Breast epithelium (tissue), 4 donors: ENCODE measurements at places on chromosomes 3 and 15.

DNA sequence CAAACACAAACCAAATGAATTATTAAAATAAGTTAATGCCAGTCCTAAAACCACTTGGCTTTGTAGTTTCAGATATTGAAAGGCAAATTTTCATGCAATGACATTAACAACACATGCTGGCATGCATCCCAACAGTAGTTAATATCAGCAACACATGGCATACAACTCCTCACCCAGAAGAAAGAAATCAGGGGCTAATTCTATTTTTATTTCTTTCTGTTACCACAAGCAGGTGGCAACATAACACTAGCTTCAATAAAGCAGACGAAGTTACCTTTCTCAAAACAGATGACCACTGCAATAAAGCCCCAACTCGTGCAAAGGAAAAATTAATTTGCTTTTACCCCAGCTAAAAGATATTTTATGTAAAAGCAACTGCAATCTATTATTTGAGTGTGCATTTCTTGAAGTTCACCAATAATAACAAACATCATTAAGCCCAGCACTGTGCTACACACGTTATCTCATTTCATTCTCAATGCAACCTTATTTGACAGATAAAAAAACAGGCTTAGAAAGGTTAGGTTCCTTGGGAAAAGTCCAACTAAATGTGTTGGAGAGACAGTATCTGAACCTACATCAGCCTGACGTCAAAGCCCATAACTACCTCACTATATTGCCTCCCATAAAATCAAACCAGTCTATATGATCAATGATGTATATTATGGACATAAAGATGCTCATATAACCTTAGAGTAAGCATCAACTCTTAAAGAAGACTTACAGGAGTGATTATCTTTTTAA, 2.8 kb downstream of the TOP2B start:
- DNase-seq = no peak
- no peaks in the 10 kb centered on the region for H3K27me3 ChIP-seq
- H3K27ac ChIP-seq = no peak overlapping the region
- peak overlapping the region; percentile 84 for H3K4me3 ChIP-seq

DNA sequence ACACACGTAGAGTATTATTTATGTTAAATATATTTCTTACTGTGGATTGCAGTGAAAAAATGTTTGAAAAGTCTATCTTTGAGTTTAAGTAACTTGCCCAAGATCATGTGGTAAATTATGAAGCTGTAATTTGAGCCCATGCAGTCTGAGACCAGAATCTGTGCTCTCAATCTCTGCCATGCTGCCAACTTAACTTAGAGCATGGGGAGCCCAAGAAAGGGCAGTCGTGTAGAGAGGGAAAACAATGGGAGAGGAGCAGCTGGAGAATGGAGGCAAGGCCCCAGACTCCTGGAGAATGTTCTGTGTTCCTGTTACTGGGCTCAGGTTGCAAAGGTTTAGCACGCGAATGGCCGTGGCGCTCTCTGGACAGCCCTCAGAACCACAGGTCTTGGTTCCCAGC, 311.6 kb upstream of the RASGRP1 start:
- H3K36me3 ChIP-seq = no peaks in the 10 kb centered on the region
- H3K27me3 ChIP-seq = no peaks in the 10 kb centered on the region
- no peak overlapping the region for H3K4me3 ChIP-seq
- H3K4me1 ChIP-seq = no peaks in the 10 kb centered on the region
- no peak overlapping the region for H3K27ac ChIP-seq
- no peak for DNase-seq

GRCh38 chr15:38695249-38696108, 130.9 kb upstream of the RASGRP1 start:
- H3K27ac ChIP-seq = no peak overlapping the region
- no peaks in the 10 kb centered on the region for H3K27me3 ChIP-seq
- H3K4me3 ChIP-seq = no peak overlapping the region
- H3K4me1 ChIP-seq = no peaks in the 10 kb centered on the region

- H3K4me1 ChIP-seq = no peaks in the 10 kb centered on the region
- no peaks in the 10 kb centered on the region for H3K27me3 ChIP-seq
- no peak for DNase-seq
- H3K27ac ChIP-seq = no peak overlapping the region
Observed at GRCh38 chr3:67765575-67765974, 111.2 kb upstream of the SUCLG2 start.

DNA sequence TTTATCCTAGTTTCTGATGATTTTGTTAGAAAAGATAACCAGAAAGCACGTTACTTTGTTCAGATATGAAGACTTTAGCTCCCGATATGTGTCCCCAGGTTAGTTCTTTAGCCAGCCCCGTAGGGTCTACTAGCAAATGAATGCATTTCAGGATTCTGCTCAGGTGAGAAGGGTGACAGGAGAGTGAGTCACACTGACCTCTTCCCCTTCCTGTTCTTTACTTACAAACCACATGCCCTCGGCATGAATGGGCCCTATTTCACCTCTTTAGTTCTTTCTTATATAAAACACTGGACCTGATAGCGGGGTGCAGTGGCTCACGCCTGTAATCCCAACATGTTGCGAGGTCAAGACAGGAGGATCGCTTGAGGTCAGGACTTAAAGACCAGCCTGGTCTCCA, 98.4 kb downstream of the SLC49A4 start:
- no peak overlapping the region for H3K4me3 ChIP-seq
- no peak for DNase-seq
- H3K27ac ChIP-seq = no peak overlapping the region
- no peaks in the 10 kb centered on the region for H3K27me3 ChIP-seq
- H3K36me3 ChIP-seq = no peaks in the 10 kb centered on the region

DNA sequence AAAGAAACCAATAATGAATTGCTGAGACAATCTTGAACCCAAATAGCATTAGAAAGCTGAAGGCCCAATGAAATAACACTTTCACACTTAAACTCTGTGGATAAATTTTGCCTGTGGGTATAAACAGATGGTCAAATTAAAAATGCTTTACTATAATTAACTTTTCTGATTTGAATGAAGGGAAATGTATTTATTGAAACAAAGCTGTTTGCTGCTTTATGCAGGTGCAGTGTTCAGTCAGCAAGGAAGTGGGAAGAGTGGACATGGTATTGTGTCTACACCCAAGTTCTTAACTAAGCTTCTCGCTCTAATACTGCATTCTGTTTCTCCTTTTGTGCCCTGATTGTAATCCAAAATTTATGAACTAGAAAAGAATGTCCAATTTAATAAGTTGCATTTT, 31.8 kb downstream of the NME9 start:
- H3K27ac ChIP-seq = no peak overlapping the region
- DNase-seq = no peak
- no peaks in the 10 kb centered on the region for H3K36me3 ChIP-seq
- H3K27me3 ChIP-seq = no peaks in the 10 kb centered on the region
- H3K4me3 ChIP-seq = no peak overlapping the region

DNA sequence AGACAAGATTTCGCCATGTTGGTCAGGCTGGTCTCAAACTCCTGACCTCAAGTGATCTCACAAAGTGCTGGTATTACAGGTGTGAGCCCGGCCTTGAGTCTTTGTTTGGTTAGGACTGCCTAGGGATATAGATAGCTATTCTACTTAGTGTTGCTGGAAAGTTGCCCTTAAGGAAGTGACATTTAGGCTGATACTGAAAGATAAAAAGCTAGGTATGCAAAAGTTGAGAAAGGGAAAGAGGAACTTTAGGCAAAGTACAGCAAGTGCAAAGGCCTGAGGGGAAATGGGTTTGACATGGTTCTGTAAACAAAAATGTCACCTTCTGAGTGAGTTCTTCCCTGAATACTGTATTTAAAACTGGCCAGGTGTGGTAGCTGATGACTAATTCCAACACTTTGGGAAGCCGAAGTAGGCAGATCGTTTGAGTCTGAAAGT, 111.5 kb downstream of the ZNF609 start:
- DNase-seq = no peak
- H3K4me3 ChIP-seq = no peak overlapping the region
- H3K4me1 ChIP-seq = peaks cover 4% of the 10 kb centered on the region
- peak overlapping the region; percentile 46 for H3K27ac ChIP-seq

DNA sequence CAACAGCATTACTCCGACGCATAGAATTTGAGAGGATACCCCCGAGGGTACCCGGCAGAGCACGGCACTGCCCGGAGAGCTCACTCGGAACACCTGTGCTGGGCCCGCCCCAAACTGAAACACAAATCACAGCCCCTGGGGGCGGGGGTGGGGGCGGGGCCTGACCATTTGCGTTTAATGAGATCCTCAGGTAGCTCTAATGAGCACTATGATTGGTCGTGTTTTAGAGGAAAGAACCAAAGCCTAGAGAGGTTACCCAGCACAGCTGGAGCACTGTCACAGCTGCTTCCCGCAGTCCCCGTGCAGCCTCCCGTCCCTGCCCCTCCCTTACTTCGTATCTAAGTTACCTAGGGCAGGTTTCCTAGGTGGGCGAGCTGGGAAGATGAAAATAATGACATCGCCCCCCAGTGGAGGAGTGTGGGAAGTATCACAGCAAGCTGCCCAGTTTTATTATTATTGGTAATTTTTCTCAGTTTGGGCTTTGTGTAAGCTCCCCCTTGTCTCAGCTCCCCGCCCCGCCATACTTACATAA, 187.1 kb downstream of the PDE8A start:
- peak; percentile 76 for DNase-seq
- H3K27me3 ChIP-seq = no peaks in the 10 kb centered on the region
- no peak overlapping the region for H3K27ac ChIP-seq
- H3K36me3 ChIP-seq = no peaks in the 10 kb centered on the region
- peak overlapping the region; percentile 42 for H3K4me3 ChIP-seq

- H3K4me1 ChIP-seq = peaks cover 31% of the 10 kb centered on the region
- no peak for DNase-seq
- no peak overlapping the region for H3K4me3 ChIP-seq
- H3K27me3 ChIP-seq = no peaks in the 10 kb centered on the region
- H3K36me3 ChIP-seq = no peaks in the 10 kb centered on the region
Observed at GRCh38 chr15:67150023-67150860, 84.8 kb downstream of the SMAD3 start.

GRCh38 chr3:9351709-9352126, 11.1 kb upstream of the THUMPD3 start:
- no peaks in the 10 kb centered on the region for H3K36me3 ChIP-seq
- peak overlapping the region; percentile 13 for H3K27ac ChIP-seq
- no peaks in the 10 kb centered on the region for H3K27me3 ChIP-seq
- H3K4me3 ChIP-seq = no peak overlapping the region
- DNase-seq = no peak
- peaks cover 8% of the 10 kb centered on the region for H3K4me1 ChIP-seq

- no peak for DNase-seq
- H3K27ac ChIP-seq = no peak overlapping the region
- H3K4me1 ChIP-seq = no peaks in the 10 kb centered on the region
- H3K4me3 ChIP-seq = no peak overlapping the region
Observed at GRCh38 chr3:164479978-164480377, 598.3 kb downstream of the SI start.

- no peak for DNase-seq
- no peaks in the 10 kb centered on the region for H3K27me3 ChIP-seq
- no peak overlapping the region for H3K27ac ChIP-seq
- no peak overlapping the region for H3K4me3 ChIP-seq
Observed at GRCh38 chr3:17394541-17395155, 347.8 kb downstream of the TBC1D5 start.

DNA sequence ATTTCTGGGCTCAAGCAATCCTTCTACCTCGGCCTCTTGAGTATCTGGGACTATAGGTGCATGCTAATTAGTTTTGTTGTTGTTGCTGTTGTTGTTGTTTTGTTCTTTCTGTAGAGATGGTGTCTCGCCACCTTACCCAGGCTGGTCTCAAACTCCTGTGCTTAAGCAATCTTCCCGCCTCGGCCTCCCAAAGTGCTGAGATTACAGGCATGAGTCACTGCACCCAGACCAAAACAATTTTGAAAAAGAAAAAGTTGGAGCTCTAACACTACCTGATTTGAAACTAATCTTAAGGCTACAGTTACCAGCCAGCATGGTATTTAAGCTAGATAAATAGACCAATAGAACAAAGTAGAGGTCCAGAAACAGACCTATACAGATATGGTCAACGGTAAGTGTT, 29.8 kb downstream of the KPNA1 start:
- no peak for DNase-seq
- no peaks in the 10 kb centered on the region for H3K36me3 ChIP-seq
- no peak overlapping the region for H3K4me3 ChIP-seq
- H3K27ac ChIP-seq = no peak overlapping the region

DNA sequence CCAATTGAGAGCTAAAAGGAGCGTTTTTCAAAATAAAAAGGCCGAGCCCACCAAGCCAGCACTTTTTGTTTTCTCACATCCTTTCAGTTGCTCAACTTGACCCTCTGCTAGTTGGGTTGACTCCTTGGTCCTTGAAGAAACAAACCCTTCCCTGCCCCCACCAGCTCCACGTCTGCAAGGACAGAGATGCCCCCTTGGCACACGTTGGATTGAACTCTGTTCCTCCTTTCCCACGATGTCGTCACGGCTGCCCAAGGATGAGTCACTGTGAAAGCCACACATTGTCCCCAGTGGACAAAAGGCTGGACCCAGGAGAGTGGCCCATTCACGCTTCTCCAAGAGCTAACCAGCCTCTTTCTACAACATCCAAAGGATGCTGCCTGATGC, 43.0 kb upstream of the SPATA12 start:
- no peaks in the 10 kb centered on the region for H3K4me1 ChIP-seq
- peak overlapping the region; percentile 58 for H3K27ac ChIP-seq

DNA sequence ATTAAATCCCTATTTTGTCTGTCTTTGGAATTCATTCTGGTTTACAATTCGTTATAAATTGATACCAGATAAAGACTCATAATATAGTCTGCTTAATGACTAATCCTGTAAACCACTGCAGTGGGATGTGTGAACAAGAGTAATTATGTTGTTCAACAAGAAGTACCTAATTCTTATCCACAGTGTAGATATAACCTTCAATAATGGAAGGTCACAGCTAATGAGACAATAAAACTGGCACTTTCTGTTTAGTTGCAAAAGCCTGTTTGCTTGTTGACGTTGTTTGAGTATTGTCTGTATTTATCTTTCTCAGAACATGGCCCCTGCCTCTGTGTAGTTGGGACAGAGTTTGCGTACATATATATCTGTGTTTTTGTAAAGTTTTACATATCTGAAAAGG, 26.7 kb downstream of the PIAS1 start:
- H3K4me3 ChIP-seq = no peak overlapping the region
- no peaks in the 10 kb centered on the region for H3K4me1 ChIP-seq
- DNase-seq = no peak
- no peak overlapping the region for H3K27ac ChIP-seq
- H3K27me3 ChIP-seq = no peaks in the 10 kb centered on the region
- no peaks in the 10 kb centered on the region for H3K36me3 ChIP-seq

DNA sequence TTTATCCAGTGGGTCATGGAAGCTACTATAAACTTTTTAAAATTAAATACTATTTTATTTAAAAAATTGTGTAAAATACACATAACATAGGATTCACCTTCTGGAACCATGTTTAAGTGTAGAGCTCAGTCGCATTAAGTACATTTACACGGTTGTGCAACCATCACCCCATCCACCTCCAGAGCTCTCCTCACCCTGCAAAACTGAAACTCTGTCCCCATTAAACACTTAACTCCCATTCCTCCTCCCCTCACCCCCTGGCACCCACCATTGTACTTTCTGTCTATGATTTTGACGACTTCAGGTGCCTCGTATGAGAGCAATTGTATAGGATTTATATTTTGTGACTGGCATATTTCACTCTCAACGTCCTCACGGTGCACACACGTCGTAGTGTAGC, 70.7 kb downstream of the APBA2 start:
- no peak overlapping the region for H3K4me3 ChIP-seq
- H3K4me1 ChIP-seq = no peaks in the 10 kb centered on the region
- DNase-seq = no peak
- no peaks in the 10 kb centered on the region for H3K36me3 ChIP-seq
- H3K27ac ChIP-seq = no peak overlapping the region
- no peaks in the 10 kb centered on the region for H3K27me3 ChIP-seq

- H3K27me3 ChIP-seq = no peaks in the 10 kb centered on the region
- H3K4me3 ChIP-seq = peak overlapping the region; percentile 72
- H3K27ac ChIP-seq = peak overlapping the region; percentile 27
- no peaks in the 10 kb centered on the region for H3K36me3 ChIP-seq
- peak; percentile 68 for DNase-seq
Observed at GRCh38 chr15:41331833-41332193, 578 bp downstream of the OIP5 start.
